ENCODE measurements at places on chromosomes 3 and 15.
A peak's percentile ranks its signal among the peaks of the same experiment; 100 is the strongest.

DNA sequence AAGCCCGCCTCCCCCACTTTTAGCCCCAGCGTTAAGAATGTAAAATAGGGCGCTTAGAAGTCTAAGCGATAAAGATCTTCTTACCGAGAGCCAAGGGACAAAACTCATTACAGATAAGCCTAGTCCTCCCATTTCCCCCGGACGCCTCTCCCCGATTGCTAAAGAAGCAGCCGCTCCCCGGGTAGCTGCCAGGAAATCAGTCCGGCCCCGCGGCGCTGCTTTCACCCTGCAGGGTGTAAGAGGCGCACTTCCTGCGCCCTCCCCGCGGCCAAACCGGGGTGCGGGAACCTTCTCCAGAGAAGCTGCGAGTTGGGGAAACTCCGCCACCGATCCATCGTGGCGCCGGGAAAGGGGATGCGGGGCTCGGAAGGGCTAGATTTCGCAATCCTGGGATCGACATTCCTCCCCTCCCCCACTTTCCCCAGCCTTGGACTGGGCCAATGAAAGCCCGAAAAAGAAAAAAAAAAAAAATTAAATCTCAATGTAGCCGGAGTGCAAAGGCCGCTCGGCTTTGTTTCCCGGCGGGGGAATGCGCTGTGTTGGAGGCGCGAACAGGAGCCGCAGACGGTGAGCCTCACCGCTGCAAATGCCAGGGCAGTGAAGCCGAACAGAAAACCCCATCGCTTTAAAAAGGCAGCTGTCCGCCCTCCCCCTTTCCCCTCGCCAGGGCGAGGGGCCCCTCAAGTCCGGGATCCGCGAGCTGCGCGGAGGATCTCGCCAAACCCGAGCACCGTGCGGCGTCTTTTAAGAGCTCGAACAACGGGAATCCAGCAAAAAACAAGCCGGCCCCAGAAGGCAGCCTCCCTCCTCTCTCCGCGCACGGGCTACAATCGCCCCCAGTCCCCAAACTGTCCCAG lies 626 bp upstream of the PTPRG start:
- DNase-seq, result peak; percentile 77

- DNase-seq, result peak; percentile 77
Measured at GRCh38 chr3:114411811-114412803, 118.3 kb downstream of the TIGIT start.

DNA sequence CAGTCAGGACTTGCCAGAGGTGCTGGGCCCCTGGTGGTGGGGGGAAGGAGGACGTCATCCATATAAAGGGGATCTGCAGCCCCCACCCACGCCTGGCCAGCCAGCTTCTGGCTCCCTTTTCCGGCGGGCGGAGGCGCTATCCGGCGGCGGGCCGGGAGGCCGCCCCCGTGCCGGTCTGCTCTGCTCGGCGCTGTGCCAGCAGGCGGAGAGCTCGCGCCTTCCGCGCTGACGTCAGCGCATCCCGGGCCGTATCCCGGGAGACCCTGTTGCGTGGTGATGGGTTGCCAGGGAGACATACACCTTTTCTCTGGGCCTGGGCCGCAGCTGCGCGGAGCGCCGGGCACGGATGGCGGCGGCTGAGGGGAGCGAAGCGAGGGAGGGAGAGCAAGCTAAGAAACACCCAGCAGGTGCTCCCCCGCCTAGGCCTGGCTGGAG lies 1.1 kb downstream of the FAM131A start:
- peak; percentile 86 for DNase-seq

- DNase-seq, result no peak
Measured at GRCh38 chr3:72375237-72376076, 472.8 kb downstream of the SHQ1 start.

GRCh38 chr3:192831111-192831644 lies 86.5 kb downstream of the MB21D2 start:
- DNase-seq, result peak; percentile 90

DNA sequence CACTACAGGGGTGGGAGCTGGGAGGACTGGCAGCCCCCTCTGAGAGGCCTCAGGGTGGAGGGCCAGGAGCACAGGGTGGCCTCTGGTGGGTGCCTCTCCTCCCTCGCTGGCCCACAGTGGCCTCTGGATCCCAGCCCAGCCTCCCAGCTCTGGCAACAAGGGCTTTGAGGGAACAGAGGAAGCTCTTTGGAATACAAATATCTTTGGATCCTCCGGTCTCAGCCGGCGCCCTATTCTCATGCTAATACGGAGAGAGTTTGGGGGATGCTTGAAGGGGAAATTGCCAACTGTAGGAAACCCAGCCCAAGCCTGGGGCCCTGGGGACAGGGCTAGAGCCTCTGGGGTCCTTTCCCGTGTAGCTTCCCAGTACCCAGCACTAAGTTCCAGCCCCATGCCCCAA lies 33.4 kb upstream of the INSYN1 start:
- DNase-seq, result no peak

GRCh38 chr3:171646357-171647133 lies 163.7 kb downstream of the PLD1 start:
- peak; percentile 71 for DNase-seq

DNA sequence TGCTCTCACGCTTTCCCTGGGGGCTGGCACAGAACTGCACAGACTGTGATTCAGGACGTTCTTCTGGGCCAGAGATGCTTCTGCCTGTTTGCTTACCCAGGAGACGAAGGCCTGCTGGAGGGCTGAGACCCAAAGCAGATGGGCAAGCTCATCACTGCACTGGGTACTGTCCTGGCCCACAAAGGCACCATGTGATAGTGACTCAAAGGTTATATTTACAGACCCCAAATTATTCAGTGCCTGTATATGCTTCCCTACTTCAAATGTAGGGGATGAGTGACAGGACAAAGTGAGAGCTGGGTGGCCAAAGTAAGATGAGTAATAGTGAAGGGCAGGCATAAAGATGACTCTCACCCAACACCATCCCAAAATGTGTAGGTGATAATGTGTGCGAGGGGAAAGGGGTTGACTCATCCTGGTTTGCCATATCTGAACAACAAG lies 127.4 kb downstream of the WDR76 start:
- DNase-seq, result peak; percentile 16

DNA sequence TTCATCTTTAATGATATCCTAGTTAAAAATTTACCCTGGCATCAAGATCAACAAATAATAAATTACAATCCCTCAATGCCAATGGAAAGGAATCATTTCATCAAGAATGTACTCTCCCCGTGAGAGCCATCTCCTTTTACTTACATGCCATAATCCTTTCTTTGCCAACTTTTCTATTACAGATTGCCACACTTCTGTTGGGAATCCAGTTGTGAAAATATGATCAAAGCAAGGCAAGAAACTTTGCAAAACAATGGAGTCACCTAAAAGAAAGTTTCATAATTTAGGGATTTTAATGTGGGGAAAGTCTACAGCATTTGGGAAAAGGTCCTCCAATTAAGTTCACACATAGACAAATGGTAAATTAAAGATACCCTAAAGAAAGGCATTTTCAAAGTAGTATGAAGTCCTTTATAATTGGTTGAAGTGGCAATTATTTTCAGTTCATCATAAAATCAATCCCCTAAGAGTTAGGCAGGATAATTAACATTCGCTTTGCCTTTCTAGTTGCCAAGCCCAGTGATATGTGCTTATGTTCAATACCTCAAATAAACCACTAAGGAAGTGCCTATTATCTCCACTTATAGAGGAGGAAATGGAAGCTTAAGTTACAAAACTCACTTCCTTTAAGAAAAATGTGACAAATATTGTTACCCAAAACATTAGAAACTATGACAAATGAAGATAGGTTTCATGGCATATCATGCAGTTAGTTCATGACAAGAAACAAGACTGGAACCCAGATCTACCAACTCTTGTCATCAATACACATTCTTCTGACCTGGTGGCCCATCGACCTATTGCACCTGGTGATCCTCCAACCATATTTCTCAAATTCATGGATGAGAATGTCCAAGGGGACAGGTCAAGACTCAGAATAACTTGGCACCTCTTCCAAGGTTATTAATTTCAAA lies 49.1 kb downstream of the TRANK1 start:
- DNase-seq, result no peak

DNA sequence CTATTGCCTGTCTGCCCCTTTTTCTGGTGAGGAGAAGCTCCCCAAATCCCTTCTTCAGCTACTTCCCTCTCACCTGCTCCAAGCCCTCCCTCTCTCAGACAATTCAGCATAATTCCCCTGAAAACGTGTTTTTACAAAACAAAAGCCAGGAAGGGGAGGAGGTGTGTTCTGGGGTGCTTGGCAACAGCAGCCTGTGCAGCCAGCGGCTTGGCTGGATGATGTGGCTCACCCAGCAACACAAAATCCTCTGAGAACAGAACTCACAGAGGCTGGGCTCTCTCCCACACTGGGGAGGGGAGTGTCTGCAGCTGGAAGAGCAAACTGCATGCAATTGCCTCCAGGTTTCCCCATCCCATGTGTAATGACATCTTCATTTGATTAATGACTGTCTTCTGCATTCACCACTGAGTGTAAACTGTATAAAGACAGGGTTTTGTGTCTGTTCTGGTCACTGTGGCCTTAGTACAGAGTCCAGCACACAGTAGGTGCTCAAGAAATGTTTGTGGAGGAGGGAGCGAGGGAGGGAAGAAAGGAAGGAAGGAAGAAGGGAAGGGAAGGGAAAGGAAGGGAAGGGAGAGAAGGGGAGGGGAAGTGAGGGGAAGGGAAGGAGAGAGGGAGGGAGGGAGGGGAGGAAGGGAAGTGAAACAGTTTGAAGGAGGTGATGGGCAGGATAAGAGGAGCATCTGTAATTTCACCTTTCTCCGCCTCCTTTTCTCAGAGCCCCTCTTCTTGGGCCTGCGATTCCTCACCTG lies 70.1 kb upstream of the GLCE start:
- DNase-seq, result peak; percentile 94

GRCh38 chr15:54979964-54980363 lies 216.8 kb downstream of the RSL24D1 start:
- DNase-seq, result no peak

- no peak for DNase-seq
Measured at GRCh38 chr3:119647171-119647570, 13.2 kb downstream of the POPDC2 start.

DNA sequence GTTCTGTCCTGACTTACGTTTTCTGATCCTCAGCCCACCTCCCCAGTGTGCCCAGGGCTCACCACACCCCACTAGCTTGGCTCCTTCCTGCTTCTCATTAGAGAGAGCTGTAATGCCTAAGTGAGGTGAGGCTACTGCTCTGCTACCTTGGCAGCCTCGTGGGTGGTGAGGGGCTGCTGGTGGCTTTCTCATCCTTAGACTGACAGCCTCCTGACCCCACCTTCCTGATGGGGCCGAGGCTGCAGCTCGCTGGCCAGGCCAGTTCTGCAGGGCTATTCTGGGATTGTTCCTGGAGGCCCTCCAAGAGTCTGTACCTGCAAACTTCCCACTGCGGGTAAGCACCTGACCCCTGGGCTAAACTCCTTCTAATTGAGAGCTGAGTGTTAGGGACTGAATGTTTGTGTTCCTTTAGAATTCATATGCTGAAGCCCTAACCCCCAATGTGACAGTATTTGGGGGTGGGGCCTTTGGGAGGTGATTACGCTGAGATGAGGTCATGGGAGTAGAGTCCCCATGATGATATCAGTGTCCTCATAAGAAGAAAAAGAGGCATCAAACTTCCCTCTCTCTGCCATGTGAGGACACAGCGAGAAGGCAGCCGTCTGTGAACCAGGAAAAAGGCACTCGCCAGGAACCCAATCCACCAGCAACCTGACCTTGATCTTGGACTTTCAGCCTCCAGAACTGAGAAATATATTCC lies 38.1 kb upstream of the IQSEC1 start:
- DNase-seq, result no peak

GRCh38 chr3:51949121-51949520 lies 6.1 kb upstream of the GPR62 start:
- DNase-seq, result no peak

DNA sequence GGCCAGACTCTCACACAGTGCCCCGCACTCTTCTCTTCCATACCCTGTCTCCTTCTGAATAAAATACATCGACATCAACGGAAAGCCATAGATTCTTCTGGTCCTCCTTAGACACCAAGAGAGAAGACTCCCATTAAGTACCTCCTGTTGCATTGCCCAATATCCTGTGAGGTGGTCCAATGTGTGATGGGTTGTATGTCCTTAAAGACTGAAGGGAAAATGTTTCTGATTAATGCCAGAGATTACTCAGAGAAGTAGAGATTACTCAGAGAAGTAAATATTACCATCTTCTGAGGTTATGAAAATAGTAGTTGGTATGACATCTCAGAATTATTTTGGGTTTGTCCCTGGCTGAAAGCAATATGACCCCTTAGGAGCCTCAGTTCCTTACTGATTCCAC lies 60.8 kb upstream of the GALNT15 start:
- peak; percentile 93 for DNase-seq

DNA sequence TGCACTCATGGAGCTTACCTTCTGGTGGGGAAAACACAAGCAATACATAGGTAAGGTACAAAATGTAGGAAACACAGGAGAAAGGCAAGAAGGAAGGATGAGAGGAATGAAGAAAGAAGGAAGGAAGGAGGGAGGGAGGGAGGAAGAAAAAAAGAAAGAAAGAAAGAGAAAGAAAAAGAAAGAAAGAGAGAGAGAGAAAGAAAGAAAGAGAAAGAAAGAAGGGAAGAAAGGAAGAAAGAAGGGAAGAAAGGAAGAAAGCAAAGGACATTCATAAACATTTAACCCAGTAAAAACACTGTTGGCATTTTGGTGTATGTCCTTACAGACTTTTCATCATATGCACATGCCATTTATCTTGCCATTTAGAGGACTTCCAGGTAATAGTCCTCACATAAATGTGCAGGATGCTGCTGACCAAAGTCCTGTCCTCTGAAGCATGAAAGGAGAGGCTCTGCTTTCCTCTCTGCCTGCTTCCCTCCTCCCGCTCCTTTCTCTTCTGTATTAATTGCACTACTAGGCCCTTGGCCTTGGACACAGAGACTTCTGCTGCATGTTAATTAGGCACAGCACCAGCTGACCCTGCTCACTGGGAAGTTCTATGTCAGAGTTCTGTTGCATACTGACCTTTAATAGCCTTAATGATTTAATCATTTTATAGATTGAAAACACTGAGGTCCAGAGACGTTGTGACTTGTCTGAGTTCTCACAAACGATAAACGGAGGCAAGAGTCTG lies 29.7 kb upstream of the NDUFB4 start:
- no peak for DNase-seq

DNA sequence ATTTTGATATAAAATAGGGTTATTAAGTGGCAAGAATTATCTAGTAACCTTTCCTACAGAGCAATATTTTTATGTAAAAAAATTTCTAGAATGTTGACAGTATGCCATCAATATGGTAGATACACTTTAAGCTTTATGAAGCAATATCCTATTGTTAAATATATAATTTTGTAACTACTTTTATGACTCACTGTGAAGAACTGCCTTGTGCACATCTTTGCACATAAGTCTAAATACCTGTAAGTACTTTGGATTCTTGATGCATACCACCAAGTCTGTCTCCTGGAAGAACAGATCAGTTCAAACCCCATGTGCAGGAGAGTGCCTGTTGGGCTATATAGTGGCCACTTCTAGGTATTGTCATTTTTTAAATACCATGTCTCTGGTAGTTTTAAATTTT lies 205.7 kb upstream of the EIF1B start:
- DNase-seq, result no peak

All from amniotic epithelial cell (primary cell).